ENCODE measurements at places on chromosomes 11 and 22.

DNA sequence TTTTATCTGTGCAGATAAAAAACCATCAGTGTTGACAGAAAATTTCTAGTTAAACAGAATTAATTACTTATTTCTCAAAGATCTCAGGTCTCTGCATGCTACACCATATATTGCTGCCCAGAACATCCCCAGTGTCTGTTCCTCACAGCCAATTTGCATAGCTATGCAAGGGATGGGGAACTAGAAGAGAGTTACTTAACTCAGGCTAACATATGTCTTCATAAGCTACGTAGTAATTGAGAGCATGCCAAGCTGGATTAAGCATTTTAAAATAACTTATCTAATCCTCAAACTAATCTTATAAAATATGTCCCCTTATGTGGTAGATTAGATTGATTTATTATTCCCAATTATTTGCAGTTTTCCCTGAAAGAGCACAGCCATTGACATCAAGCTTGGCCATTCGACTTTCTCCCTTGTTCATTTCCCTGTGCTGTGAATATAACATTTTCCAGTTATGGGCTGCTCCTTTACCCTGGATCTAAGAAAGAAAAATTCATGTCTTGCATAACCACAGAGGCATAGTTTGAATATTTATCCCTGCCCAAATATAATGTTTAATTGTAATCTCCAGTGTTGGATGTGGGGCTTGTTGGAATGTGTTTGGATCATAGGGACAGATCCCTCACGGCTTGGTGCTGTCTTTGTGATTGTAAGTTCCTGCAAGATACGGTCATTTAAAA, 69.1 kb downstream of the C11orf87 start:
- peak; percentile 60 for DNase-seq

DNA sequence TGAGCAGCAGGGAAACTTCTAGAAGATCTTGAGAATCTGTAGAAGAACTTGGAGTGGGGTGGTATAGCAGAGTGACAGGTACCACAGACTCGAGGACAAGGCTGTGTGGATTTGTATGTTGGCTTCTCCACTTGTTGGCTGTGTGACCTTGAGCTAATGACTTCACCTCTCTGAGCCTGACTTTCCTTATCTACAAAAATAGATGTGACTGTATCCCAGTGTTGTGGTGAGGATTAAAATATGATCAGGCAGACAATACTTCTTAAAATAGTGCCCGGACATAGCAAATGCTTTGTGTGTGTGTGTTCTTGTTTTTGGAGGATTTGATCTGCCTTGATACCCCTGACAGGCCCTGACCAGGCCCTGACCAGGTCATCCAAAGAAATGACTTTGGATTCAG, 40.8 kb downstream of the MYO18B start:
- no peak for DNase-seq

- peak; percentile 41 for DNase-seq
Observed at GRCh38 chr11:76598426-76598839, 72.1 kb downstream of the LRRC32 start.

DNA sequence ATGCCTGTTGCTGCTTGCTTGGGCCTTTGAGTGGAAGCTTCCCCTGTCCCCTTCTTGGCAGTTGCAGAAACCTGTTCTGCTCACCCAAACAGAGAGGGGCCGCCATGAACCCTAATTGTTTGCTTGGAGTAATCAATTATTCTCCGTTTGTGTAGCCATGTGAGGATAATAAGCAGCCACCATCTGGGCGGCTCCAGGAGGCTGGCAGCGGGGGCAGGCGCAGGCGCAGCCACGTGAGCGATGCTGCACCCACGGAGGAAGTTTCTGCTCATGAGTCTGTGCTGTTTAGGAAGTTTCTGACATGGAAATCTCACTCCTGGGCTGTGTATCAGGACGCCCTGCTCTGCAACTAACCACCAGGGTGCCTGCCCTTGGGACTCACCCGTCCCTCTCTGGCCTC, 90.1 kb downstream of the MPPED1 start:
- DNase-seq, result no peak

DNA sequence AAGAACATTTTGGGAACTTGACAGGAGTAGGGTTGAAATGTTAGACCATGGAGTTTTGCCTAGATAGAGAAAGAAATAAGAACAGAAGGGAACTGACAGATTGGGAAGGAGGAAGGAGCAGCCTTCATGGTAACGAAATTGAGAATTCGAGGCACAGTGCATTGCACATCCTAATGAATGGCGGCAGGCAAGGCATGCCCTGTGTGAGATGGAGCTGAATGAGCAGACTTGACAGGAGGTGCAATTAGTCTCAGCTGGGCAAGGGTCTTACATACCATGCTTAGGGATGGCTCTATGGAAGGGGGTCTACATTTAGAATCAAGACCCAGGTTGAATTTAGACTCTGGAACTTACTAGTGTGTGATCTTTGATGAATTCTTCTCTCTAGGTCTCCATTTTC, 25.0 kb upstream of the NTM start:
- no peak for DNase-seq

- DNase-seq, result no peak
Observed at GRCh38 chr22:36955691-36956090, 42.3 kb downstream of the CSF2RB start.

GRCh38 chr11:133821776-133822175, 23.5 kb downstream of the SPATA19 start:
- no peak for DNase-seq

All from EL (cell line).